Activated CD8-positive, alpha-beta memory T cell treated with anti-CD3 and anti-CD28 coated beads, Interleukin-2, amount 50 U/mL, for 4 hours (primary cell): ENCODE measurements at places on chromosomes 7 and 10.

GRCh38 chr7:47771990-47772360 lies 176.3 kb downstream of the PKD1L1 start:
- DNase-seq: no peak

DNA sequence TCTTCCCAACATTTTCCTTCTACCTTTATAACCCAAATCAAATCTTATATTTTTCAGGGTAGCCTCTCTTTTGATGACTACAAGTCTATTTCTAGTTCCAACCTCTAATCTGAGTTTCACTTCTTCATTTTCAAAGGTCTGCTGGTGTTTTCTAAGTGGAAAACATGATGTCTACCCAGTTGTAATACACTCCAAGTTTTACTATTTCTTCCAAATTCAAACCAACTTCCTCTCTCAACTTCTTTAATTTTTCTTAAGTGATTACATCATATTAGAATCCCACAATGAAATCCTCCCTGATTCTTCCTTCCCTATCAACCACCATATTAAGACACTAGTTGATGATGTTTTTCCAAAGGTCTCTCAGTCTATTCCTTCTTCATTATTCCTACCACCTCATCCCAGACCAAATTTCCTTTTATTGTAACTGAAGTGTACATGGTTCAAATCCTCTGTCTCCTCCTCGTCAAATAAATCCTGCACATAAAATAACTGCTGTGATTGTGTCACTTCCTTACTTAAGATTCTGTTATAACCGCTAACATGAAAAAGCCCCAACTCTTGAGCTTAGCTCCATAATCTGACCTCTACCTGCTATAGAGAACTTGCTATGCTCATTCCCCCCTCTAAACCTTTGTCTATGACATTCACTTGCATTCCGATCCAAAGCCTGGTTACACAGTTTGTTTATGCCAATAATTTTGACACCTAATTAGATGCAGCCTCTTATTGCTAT lies 12.7 kb downstream of the TAS2R38 start:
- DNase-seq: no peak

DNA sequence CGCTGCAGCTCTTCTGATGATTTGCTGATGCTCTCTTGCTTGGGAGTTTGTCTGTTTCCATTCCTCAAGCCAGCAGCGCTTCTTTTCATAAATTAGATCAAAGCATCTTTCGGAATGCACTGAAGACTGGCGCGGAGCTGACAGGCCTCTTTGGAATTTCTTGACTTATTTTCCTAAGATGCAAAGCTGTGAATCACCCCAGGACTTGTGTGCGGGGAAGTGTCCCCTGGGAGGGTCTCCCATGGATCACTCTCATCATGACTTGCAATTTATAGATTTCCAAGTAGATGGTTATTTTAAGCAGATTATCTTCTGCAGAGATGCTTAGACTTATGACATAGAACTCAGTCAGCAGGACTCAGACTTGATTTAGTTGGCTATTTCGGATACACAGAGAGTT lies 467.2 kb downstream of the TCERG1L start:
- DNase-seq: no peak

DNA sequence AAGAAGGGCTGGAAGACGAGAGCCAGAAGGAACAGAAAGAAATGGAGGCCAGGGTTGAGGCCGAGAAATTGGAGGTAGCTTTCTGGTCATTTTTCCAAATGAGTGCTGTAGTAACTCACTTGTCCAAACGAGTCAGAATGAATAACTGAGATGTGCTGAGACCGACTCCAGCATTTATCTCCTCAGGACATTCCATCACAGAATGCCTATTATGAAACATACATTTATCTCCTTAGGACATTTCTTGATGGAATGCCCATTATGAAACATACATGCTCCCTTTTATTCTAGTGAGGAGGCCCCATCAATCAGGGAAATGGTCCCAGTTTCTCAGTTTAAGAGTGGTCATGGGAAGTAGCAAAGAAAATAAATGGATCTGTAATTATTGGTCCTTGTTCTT lies 16.5 kb downstream of the AVL9 start:
- no peak for DNase-seq

DNA sequence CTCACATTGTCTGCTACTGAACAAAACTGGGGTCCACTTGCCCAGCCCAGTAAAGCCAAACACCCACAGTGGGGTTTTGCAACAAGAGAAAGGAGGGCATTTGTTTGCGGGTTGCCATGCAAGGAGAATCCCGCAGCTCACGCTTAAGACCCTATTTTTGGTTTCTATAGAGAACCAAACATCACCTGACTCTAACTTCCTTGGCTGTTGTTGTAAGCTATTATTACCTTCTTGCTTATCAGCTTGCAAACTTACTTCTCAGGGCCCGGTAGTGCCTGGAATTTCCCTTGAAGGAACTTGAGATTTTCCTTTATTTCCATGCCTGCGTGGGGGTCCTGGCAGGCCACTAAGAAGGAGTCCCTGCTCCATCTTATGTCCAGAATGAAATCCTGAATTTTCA lies 20.7 kb downstream of the IFIT3 start:
- no peak for DNase-seq

GRCh38 chr7:107450970-107451369 lies 18.9 kb upstream of the GPR22 start:
- no peak for DNase-seq

DNA sequence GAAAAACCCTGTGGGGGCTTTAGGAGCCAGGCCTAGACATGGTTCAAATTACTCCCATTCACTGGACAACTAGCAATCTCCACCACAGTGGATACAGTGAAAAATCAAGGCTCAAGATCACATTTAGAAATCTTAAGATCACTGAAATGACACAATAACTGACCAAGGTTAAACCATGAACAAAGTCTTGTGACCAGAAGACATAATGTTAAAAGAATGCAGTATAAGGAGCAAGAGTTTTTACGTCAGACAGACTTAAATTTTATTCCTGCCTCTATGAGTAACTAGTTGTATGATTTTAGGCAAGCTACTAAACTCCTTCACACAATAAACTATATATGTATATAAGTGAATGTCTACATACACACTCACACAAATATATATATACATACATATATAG lies 68.5 kb downstream of the MICU1 start:
- DNase-seq: no peak

GRCh38 chr7:65910237-65910636 lies 37.4 kb downstream of the VKORC1L1 start:
- DNase-seq: no peak

DNA sequence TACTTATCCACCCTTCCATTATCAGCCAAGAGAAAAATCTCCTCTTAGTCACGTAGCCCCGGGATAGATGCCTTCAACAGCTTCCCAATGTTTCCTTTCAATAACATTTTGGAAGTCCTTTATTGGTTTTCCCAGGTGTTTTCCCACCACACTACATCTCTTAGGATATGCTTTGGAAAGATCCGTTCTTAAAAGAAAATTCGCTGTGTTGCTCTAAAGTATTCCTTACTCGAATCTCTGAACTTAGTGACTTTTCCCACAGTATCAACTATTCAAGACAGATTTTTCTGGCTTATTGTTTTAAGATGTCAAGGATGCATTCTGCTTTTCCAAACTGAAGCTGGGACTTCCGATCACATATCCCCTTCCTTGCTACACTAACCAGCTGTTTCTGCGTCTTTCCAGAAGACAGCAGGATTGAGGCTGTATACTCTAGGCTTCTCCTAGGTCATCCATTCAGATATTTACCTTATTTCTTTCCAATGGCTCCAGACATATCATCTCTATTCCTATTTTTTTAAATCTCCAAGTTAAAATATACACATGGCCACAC lies 36.5 kb upstream of the SVIL start:
- DNase-seq: no peak

DNA sequence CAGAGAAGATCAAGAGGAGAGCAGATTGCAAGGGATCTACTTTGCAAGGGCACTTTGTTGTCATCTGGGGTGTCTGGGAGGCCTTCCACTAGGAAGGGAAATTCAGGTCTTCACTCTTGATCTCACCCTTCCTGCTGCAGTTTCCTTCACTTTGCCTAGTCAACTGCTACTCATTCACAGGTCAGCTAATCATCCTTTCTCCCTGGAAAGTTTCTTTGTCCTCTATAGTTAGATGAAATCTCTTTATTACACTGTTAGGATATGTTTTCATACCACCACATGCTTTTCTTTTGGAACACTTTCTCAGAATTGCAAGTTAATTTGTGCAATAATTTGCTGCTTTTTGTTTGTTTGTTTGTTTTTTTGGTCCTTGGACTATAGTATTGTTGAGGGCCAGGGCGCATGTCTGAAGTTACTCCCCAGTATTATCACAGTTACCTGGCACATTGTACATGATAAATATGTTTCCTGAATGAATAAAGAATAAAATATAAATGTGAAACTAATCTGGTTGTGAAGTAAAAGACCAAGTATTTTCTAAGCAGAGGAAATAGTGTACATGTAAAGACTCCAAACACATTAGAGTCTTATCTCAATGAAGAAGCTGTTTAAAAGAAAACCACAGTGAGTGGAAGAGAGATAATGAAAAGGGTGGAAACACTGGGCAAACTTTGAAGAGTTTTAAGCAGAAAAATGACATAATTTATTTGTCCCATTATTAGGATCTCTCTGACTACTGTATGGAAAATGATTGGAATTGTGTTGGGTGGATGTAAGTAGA lies 139.9 kb upstream of the DGKB start:
- no peak for DNase-seq

- DNase-seq: no peak
Measured at GRCh38 chr7:73773700-73774517, 3.8 kb upstream of the CLDN3 start.

DNA sequence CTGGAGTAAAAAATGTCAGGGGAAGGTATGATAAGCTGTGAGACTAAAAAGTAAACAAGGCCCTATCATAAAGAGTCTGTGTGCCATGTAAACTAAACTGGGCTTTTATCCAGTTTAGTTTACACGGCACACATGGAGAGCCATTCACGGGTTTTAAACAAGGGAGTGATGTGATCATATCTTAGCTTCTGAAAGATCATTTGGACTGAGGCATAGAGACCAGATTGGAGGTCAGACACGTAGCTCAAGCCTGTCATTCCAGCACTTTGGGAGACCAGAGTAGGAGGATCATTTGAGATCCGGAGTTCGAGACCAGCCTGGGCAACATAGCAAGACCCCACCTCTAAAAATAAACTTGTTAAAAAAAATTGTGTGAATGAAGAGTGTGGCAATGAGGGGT lies 50.1 kb downstream of the SKIDA1 start:
- no peak for DNase-seq

GRCh38 chr10:96502561-96503282 lies 11.0 kb downstream of the TLL2 start:
- DNase-seq: no peak

DNA sequence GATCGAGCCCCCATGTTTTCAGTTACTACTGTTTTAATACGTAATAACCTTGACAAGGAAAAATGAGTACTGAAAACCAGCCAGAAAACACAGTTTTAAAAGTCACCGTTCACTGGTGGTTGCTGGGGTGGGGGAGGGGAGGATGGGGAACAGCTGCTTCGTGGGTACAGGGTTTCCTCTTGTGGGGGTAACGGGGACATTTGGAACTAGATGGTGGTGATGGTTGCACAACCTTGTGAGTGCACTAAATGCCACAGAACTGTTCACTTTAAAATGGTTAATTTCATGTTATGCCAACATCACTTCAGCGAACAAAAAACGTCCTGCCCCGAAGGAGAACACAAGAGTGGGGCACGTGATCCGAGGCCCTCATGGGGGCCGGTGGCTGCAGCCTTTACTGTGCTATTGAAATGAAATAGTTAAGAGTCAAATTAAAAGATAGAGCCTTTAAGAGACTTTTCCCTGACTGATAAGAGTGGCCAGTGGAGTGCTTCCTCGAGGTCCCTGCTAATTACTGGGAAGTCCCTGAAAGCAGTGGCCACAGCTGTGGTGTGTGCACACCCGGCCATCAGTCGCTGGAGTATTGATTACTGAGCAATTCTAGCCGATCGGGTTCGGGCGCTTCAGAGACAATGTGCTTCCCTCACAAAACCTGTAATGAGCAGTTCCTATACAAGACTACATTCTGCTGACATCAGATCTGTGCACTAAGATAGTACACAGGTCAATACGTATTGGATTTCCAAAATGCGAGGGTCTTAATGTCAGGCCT lies 80.3 kb downstream of the EBF3 start:
- DNase-seq: no peak

- no peak for DNase-seq
Measured at GRCh38 chr7:15848901-15849300, 162.4 kb upstream of the MEOX2 start.

GRCh38 chr10:95508730-95509129 lies 52.4 kb downstream of the SORBS1 start:
- DNase-seq: no peak

DNA sequence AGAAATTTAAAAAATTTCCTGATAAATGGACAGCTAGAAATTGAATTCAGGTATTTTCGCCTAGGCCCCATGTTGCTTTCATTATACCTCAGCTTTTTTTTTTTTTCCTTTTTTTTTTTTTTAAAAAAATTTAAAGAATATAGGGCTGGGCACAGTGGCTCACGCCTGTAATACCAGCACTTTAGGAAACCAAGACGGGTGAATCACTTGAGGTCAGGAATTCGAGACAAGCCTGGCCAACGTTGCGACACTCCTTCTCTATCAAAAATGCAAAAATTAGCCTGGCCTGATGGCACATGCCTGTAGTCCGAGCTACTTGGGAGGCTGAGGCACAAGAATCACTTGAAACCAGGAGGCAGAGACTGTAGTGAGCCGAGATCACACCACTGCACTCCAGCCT lies 334.0 kb downstream of the SORCS1 start:
- DNase-seq: no peak

GRCh38 chr10:105643660-105644059 lies 1002.6 kb downstream of the SORCS3 start:
- no peak for DNase-seq

DNA sequence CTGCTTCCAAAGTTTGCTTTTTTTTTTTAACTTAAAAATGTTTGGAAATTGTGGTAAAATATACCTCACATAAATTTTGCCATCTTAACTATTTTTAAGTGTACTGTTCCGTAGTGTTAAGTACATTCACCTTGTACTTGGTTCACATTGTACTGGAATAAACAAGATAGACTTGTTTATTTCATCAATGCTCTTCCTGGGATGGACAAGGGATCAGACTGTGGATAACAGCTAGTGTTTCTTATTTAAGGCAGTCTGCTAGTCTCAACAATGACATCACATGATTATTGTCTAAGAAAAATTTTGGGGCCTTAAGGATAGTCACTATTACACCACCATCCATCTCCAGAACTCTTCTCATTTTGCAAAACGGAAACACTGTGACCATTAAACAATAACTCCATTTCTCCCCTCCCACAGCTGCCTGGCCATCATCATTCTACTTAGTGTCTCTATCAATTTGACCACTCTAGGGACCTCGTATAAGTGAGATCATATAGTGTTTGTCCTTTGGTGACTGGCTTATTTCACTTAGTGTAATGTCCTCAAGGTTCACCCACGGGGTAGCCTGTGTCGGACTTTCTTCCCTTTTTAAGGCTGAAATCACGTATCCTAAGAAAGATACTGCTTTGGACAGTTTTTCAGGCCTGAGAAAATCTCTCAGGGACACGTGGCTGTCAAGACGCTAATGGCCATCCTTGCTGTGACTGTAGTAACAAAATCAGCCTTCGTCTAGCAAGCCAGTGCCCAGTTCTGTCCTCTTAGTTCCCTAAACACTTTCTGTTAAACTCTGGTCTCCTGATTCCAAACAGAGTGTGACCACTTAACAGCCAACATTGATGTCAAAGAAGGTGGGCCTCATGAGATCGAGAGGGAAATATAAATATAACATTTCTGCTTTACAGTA lies 305.2 kb downstream of the FRMD4A start:
- DNase-seq: no peak
